ENCODE measurements at places on chromosomes 5 and 9.

DNA sequence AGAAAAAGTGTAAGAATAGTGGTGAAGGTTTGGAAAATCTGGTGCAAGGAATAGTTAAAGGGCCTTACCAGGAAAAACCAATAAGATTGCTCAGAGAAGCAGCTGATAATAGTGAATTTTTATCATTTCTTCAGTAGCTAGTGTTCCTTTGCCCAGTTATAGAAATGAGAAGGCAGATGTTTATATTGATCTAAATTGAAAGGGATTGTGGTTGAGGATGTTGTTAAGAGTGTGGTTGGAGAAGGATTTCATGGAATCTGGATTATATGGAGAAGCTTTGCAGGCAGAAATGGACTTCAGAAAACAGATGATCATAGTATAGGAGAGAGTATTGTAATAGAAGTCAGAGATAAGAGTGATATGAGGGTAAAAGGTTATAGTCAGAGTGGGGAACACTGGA lies 102.6 kb downstream of the XRCC4 start:
- no peak for DNase-seq

- DNase-seq, result no peak
Measured at GRCh38 chr5:173191561-173191960, 43.4 kb downstream of the NKX2-5 start.

- DNase-seq, result no peak
Measured at GRCh38 chr5:39459071-39459470, 34.3 kb upstream of the DAB2 start.

GRCh38 chr5:119353213-119353612 lies 2.6 kb upstream of the TNFAIP8 start:
- no peak for DNase-seq

DNA sequence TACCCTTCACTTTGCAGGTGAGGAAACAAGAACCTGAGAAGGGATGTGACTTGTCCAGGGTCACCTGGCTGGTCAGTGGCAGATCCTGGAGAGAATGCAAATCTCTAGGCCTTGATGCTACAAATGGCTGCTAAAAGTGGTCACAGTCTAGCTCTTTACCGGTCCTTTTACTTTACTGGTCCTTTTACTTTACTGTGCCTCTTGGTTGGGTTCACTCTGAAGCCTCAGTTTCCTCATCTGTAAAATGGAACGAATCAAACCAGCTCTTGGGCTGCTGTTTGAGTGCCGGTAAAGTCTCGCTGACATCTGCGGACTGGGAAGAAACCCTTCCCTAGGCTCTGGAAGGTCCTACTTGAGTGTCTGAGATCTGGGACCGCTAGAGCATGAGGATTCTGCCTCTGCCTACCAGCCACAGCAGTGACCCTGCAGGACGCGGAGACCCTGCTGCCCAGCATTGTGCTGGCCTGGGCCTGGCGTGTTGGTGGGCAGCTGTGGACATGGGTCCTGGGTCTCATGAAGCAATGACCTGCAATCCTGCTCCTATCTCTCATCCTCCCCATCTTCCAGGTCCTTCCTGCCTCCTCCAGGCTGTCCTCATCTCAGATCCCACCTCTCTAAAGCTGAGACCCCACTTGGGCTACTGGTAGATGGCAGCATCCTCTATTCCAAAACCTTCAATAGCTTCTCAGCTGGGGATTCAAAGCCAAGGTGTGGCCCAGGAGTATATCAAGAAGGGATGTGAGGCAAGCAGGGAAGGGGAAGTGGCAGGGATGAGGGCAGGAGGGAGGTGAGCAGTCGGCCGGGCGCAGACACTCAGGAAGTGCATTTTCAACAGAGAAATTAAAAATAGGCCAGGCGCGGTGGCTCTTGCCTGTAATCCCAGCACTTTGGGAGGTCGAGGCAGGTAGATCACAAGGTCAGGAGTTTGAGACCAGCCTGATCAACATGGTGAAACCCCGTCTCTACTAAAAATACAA lies 13.3 kb downstream of the CORO2A start:
- DNase-seq, result no peak

DNA sequence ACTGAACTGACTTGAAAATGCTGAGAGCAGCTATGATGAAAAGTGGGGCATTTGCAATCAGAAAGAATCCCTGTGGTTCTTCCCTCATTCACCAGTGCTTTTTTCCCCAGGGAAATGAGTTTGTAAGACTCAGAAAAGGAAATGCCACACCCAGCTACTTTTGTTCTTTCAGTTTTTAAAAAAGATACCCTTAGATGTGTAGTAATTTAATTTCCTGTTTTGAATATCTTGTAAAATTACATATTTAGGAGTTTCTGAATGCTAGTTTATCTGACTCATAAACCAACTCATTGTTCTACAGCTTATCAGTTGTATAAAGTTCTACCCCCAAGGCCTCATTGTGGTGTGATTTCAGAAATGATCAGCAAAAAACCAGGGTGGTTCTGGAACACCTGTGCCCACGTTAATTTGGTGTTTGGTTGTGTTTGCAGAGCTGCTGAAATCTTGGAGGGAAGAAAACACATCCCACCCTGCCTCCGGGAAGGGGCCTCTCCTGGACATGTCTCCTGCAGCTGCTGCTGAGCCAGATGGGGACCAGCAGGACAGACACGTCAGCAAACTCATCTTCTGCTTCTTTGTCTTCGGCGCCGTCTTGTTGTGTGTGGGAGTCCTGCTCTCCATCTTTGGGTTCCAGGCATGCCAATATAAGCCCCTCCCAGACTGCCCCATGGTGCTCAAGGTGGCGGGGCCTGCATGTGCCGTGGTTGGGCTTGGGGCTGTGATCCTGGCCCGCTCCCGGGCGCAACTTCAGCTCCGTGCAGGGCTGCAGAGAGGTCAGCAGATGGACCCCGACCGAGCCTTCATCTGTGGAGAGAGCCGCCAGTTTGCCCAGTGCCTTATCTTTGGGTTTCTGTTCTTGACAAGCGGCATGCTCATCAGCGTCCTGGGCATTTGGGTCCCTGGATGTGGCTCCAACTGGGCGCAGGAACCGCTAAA lies 2.8 kb downstream of the TMEM171 start:
- no peak for DNase-seq

DNA sequence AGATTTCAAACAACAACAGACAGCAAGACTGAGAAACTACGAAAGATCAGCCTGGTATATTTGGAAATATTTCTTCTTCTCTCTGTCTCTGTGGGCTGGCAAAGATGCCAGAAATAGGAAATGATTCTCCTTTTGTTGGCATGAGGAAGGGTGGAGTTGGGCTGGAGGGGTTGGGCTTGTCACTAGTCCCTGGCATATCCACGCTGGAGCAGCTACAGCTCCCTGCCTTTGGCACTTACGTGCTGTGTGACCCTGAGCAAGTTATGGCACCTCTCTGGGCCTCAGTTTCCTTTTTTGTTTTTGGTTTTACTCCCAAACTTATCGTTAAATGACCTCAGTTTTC lies 354 bp upstream of the KCNMB1 start:
- no peak for DNase-seq

- DNase-seq, result peak; percentile 62
Measured at GRCh38 chr5:57172466-57173318, 1.2 kb upstream of the GPBP1 start.

DNA sequence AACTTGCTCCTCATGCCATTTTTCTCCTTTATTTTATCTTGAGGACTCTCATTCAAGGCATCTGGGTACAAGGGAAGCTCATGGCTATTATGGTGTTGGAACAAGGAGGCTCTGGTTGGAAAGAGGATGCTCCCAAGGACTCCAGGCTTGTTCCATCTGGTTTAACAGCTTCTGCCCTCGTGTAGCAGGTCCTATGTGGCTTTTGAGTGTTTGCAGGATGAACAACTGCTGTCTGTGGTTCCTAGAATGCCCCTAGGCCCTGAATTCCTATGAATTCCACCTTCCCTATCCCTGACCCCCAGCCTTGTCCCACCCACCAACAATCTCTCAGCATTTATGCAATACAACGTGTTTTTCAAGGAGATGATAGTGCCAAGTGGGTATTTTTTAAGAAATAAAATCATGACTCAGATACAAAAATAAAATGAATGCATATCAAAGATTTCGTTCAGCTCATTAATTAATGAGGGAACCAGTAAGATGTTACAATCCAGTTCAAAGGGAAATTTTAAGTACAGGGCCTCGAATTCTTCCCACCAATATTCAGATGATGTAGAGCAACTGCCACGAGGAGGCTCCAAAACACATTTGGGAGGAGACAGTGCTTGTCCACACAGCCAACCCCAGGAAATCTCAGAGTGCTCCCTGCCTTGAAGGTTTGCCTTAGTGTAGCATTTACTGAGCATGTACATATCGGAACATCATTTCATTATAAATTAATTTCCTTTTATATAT lies 182.0 kb downstream of the MUSK start:
- DNase-seq, result no peak

All from hematopoietic multipotent progenitor cell treated with erythropoietin and hydrocortisone succinate and interleukin-3 and kit ligand, for 17 days (in vitro differentiated cells).